ENCODE measurements at places on chromosomes 2 and 18.

DNA sequence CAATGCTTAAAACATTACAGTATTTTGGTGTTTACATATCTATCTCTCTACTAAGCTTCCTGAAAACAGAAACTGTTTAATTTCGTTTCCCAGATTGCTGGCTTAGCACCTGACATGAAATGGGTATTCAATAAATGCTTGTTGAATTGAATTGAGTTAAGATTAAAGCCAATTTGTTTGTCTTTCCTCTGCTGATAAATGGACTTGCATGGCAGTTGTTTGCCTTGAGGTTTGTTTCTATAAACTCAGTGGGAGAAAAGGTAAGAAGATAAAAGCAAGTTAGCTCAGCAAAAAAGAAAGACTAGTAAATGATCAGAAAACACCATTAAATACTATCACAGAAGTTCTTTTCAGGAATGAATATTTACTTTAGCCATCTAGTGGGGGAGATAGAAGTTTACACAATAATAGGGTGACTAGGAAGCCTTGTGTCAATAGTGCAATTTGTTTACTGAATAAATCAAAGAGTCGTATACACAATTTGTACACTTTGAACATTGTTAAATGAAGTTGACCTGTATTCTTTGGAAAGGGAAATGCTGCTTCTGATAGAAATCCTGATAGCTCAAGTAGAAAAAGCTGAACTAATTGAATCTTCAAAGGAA is 754.5 kb upstream of the FAM98A start:
- no peak for DNase-seq

GRCh38 chr18:37669991-37670534 is 104.5 kb upstream of the CELF4 start:
- no peak for DNase-seq

GRCh38 chr18:54813977-54814565 is 14.2 kb upstream of the RAB27B start:
- no peak for DNase-seq

DNA sequence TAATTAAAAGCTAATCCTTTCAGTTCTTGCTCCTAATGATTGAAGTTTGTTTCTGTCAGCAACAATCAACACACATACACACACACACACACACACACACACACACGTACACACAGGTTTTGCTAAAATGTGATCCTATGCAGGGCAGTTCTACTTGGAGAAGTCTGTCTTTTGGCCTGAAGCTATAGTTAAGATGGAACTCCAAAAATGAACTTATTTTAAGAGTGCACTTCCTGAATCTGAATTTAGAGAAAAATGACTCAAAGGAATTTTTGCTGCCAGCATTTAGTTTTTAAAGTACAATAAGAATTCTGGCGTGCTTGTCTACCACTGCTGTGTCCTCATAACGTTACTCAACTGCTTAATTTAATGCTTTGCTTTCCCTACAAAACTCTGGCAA is 6.6 kb downstream of the GALNT5 start:
- DNase-seq, result no peak

DNA sequence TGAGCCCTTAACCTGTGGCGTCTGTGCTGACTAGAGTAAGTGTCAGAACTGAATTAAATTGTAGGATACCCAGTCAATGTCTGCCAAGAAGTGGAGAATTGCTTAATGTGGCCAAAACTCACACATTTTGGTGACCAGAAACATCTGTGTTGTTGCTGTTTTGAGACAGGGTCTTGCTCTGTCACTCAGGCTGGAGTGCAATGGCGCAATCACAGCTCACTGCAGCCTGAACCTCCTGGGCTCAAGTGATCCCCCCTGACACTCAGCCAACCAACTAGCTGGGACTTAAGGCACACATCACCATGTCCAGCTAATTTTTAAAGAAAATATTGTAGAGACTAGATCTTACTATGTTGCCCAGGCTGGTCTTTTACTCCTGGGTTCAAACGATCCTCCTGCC is 34.4 kb upstream of the RTN4 start:
- DNase-seq, result no peak

Measured in sciatic nerve (tissue), 2 donors.